ENCODE measurements at places on chromosomes 3 and 15.
A peak's percentile ranks its signal among the peaks of the same experiment; 100 is the strongest.

DNA sequence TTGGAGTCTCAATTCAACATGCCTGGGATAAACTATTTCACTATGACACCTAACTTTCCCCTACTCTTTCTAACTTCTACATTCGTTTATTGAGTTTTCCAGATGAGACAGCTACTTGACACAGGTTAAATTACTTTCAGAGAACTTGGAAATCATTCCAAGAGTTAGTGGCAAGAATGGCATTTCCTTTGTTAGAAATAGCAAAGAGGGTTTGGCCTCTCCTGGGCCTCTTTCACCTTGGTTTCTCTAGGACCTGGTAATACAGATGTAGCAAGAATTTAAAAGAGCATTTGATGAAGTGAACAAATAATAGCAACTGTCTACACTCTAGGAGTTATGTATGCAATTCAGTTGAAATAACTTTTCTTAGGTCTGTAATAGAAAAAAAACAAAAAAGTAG is 748.9 kb downstream of the MECOM start:
- no peak for DNase-seq

GRCh38 chr3:172040981-172041963 is 1.9 kb downstream of the FNDC3B start:
- no peak for DNase-seq

GRCh38 chr3:67458896-67459530 is 195.4 kb downstream of the SUCLG2 start:
- no peak for DNase-seq

GRCh38 chr3:37995652-37996641 is 5.4 kb downstream of the VILL start:
- no peak for DNase-seq

GRCh38 chr15:92092289-92093105 is 239.0 kb downstream of the SLCO3A1 start:
- no peak for DNase-seq

DNA sequence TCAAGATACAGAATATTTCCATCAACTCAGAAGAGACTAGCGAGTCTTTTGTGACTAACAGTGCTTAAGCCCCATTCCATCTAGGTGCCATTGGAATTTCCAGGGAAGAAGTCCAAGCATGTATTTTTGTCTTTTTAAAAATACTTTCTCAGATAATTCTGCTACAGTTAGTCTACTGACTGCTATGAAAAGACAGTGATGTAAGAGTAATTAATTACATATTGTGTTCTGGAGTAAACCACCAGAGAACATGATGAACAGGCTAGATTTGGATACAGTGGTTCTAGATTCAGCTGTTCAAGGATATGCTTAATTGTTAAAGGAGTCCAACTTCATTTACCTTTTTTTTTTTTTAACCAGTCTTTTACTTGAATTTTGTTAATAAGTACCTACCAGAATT is 34.8 kb upstream of the PAK6 start:
- DNase-seq: no peak

GRCh38 chr15:36432161-36432560 is 147.3 kb upstream of the CDIN1 start:
- DNase-seq: no peak

DNA sequence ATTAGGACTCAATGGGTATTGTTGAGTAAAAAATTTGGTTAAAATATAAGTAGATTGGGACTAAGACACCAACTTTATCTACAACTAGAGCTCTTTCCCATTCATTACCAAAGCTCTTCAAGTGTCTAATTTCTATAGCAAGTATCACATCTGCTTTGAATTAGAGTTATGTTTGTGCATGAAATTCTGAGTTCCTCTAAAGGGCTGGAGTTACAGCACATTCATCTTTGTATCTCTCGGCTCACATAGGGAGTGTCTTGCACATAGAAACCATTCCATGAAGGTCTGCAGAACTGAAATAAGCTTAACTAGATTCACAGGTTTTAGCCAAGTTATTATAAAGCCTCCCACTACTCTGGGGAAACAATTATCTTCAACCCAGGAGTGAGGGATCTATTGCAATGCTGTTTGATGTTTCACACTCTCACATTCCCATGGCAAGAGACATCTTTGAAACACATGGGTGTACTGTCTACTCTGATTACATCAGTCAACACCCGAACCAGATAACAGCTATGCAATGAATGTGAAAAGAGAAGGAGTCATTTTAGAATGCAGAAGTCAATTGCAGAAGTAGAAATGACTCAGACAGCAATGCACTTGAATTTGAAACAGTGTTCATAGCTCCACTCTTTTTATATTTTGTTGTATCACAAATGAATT is 93.1 kb upstream of the KBTBD8 start:
- peak; percentile 11 for DNase-seq

DNA sequence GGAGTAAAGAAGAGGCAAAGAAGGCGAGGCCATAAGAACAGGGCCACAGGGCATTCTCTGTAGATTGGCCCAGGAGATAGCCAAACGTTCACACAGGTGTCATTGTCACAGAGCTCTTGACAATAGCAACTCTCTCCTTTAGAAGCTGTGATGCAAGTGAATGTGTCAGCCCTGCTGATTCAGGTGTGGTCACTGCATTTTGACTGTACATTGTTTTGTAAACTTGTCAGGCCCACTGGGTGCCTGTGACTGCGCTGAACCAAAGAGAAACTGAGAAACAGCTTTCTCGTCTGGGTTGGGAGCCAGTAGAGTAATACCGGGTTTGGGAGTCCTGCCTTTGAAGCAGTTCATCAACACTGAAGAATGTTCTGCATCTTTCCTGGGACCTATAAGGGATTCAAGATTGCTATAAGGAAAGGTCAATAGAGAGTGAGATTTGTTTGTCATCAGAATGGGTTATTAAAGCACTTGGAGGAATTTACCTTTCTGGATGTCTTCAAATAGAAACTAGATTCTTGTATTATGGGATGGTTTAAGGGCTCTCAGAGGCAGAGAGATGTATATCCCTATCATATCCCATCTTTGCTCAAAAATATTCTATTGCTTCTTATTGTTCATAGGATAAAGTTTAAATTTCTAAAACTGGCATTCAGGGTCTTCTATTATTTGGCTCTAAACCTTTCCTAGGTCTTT is 45.4 kb downstream of the TMEM45A start:
- DNase-seq: no peak

DNA sequence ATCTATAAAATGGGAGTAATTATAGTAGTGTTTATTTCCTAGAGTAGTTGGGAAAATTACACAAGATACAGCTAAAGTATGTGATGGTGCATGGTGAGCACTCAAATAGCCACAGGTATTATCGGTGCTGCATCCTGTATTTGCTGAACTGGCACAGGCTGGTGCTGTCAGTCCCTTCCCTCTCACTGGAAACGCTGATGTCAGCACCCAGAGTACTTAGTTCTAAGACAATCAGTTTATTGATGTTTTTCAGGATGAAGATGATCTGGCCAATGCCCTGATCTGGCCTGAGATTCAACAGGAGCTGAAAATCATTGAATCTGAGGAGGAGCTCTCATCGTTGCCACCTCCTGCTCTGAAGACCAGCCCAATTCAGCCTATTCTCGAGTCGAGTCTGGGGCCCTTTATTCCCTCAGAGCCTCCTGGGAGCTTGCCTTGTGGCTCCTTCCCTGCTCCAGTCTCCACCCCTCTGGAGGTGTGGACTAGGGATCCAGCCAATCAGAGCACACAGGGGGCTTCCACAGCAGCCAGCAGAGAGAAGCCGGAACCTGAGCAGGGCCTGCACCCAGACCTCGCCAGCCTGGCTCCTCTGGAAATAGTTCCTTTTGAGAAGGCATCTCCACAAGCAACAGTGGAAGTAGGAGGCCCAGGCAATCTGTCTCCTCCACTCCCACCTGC is 49.7 kb downstream of the TMEM39A start:
- DNase-seq: no peak

DNA sequence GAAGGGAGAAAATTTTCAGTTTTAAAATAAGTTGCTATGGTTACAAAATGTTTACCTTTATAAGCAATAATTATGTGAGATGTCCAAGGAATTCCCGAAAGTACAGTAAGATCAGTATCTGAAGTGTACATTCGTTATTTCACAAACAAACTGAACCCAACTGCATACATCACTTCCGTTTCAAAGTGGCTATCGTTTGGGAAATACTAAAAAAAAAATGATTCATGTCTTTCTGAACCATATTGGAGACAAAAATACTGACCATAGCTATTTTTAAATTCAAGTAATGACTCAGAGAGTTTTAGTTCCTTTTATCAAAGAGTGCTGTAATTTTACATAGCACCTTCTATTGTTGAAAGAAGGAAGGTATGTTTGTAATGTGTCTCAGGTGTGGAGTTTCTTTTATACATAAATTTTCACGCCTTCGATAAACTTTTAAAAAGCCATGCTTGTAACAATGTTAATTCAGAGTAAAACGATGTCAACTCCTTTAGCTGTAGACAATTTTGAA is 8.0 kb upstream of the ANKRD28 start:
- peak; percentile 70 for DNase-seq

- DNase-seq: no peak
These were observed at the start of gene MAGEL2 for GRCh38 chr15:23647421-23648370. TSS of gene MAGEL2 (minus strand) at chr15:23647867. CDS start at chr15:23647742, 125 bp downstream.

- DNase-seq: peak; percentile 80
These were observed 463 bp downstream of the TERC start for GRCh38 chr3:169764312-169764881.

- DNase-seq: peak; percentile 29
These were observed 57.7 kb downstream of the CNTN4 start for GRCh38 chr3:2156244-2156847.

DNA sequence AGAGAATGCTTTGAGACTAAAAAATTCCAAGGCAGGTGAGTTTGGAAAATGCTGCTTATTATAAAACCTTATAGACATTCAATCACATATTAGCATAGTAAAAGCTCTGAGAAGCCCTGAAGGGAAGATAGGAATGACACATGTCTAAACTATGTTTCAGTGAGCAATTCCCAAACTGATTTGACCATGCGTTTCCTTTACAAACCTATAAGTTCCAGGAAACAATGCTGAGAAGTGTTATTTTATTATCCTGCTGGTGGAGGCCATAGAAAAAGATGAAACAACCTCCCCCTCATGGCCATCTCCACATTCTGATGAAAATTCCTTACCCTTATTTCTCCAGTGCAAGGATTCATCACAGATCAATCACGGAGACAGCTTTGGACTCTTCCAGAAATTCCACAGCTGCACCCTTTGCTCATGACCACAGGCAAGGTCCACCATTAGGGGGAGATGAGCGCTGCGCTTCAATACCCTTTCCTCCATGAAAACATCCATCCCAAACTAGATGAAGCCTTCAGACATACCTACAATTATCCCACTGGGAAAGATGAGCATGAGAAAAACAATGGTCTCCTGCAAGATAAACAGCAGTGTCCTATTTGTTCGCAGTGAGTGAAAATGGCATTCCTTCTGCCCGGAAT is 372.1 kb downstream of the MAGI1 start:
- no peak for DNase-seq

- no peak for DNase-seq
These were observed 187.8 kb upstream of the TTC14 start for GRCh38 chr3:180414157-180414556.

GRCh38 chr3:29515451-29515850 is 234.6 kb downstream of the RBMS3 start:
- no peak for DNase-seq

- no peak for DNase-seq
These were observed 416.3 kb upstream of the MEIS2 start for GRCh38 chr15:37516621-37517020.

- DNase-seq: no peak
These were observed 54.8 kb downstream of the SMAD3 start for GRCh38 chr15:67120009-67120838.

DNA sequence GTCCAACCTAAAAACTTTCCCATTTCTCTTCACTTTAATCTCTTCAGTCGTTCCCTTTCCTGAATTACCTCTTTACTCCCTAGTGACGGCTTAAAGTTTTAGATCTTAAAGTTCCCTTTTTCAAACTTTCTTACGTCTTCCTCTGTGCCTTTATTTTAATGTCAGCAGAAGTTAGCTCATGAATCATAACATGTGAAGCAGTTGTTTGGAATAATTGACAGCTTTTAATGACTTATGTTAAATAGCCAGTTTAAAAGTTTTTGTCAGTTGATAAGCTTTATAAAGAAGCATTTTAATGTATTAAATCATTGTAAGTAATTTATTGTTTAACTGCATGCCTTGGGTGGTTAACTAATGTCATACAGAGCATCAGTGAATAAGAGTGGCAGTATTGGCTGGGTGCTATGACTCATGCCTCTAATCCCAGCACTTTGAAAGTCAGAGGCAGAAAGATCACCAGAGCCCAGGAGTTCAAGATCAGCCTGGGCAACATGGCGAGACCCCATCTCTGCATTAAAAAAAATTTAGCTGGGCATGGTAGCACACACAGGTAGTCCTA is 33.9 kb downstream of the PIK3CA start:
- peak; percentile 35 for DNase-seq

GRCh38 chr15:80788536-80788935 is 9.4 kb downstream of the CEMIP start:
- DNase-seq: no peak

DNA sequence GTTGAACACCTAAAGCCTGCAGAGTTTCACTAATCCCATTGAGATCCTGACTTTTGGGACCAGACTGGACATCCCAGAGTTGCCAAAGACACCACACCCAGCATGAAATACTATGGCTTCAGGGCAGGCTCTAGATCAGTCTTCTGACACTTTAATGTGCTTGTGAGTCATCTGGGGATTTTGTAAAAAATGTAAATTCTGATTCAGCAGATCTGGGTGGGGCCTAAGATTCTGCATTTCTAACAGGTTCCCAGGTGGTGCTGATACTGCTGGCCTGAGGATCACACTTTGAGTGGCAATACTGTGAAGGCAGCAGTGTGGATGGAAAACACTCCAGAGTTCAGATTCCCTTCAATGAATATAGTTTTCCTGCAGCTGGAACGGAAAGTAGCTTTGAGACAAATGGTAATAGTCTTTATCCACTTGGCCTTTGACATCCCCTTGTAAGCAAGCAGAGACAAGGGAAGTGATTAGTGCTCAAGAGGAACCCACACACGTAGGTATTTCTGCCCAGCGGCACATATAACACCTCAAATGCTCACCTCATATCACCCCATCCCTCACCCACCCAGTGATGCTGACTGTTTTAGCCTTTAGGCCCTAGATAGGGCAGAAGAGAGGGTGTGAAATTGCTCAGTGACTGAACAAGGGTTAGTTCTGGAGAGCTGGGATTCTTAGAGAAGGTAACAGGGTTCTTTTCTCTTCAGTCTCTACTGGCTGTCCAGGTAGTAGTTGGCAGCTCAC is 51.5 kb upstream of the GSK3B start:
- no peak for DNase-seq

- DNase-seq: no peak
These were observed 433.8 kb upstream of the SUCLG2 start for GRCh38 chr3:68088216-68088615.

DNA sequence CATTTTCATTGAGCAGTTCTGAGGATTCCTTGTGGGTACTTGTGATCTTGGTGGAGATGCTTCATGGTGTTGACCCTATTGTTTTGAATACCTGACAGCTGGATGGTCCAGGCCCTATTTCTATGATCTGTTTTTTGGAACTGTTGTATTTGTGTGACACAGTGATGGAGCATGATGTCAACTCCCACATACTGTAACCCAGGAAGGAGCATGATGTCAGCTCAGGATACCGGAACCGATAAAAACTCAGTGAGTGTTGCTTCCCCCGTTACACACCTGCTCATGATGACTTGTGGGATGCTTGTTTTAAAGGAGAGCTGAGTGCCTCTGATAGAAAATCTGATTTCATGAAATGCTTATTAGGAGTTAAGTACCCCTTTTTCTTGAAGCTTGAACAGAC is 45.1 kb downstream of the ZBTB38 start:
- DNase-seq: no peak

- peak; percentile 77 for DNase-seq
These were observed 103.1 kb downstream of the HCN4 start for GRCh38 chr15:73265536-73266153.

GRCh38 chr3:192244591-192244990 is 482.8 kb downstream of the FGF12 start:
- DNase-seq: no peak

Data from hematopoietic multipotent progenitor cell treated with erythropoietin and hydrocortisone succinate and interleukin-3 and kit ligand, for 6 days (in vitro differentiated cells).